ENCODE measurements at places on chromosomes 3 and 15. TPM values are rescaled to one million over a fixed set of nuclear protein-coding genes. Genes with fewer than 3 reads are reported as not detected.

Gene ADGRG7
- total RNA-seq = not detected

- DNase-seq = no peak
These were observed 690.1 kb upstream of the BCHE start for GRCh38 chr3:166527325-166527724.

DNA sequence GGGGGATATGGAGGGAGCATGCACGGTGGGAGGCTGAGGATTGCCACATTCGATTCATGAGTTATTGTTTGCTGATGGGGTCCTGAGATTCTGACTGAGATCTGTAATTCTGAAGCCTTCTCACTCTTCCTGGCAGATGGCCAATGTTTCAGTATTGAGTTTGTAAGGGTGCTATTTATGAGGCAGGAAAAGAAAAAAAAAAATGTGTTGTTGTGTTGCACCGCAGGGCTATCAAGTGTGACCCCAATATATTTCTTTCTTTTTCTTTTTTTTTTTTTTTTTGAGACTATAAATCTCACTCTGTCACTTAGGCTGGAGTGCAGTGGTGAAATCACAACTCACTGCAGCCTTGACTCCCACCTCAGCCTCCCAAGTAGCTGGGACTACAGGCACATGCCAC lies 3.2 kb upstream of the SENP2 start:
- no peak for DNase-seq

Gene NAA50
- 47.2 TPM for total RNA-seq

DNA sequence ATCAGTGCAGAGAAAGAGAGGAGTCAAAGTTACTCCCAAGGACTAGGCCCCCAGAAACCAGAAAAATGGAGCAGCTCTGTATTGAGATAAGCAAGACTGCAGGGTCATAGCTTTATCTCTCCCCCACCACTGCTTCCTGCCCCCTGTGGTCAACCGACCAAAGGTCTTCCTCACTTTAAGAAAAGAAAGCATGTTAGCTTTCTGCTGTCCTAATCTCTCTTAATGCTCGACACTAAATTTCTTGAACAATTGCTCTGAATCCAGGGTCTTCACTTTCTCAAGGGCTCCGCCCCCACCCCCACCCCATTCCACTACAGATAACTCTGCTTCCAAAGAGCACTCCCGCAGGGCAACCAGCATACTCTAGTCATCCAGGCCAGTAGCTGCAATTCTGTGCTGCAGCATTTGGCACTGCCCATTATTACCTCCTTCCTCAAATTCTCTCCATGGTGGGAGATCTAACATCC lies 31.9 kb downstream of the TNIK start:
- no peak for DNase-seq

GRCh38 chr3:4251412-4251811 lies 51.8 kb upstream of the SETMAR start:
- DNase-seq = no peak

Gene TUSC7
- not detected for total RNA-seq

DNA sequence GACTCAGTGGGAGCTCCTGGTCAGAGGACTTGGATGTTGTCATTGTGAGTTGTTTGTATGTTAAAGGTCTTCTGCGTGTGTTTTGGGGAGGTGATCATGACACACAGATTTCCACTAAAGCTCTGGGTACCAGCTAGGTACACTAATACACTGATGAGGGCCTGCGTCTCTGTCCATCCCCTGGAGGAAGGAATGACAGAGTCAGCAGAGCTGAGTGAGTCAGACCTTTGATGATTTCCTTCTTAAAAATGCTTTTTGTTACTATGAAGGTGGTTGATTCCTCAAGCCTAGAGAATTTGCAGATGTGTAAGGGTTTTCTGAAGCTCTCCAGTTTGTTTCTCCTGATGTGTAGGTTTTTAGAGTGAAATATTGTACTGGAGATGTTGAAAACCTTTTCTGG lies 424.1 kb upstream of the TPM1 start:
- no peak for DNase-seq

DNA sequence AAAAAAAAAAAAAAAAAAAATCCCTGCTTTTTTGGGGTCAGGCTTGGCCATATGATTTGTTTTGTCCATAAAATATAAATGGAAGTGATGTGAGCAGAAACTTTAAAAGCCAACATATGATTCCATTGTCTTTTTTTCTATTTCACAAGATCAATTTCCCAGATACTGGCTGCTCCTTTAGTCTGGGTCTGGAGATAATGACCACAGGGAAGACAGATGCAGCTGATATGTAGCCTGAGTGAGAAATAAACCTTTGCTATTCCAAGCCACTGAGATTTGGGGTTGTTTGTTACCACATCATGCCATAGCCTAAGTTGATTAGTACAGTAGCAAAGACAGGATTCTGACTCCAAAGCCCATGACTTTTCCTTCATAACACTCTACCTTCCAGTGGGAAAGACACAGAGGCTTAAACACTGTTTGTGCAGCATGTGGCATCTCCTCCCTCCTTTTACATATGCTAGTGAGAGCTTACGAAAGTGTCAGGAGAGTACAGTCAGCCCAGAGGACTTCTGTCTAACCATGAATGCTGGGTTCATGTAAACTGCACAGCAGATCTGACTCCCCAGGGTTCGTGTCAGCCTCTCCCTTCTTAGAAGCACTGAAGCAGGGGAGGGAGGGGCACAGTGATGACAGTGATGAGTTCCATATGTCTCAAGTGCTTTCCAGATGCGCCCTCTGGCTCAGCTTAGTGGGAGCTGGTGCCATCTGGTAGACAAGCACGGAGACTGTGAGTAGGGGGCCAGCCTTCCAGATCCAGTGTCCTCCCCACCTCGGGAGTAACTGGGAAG lies 36.7 kb upstream of the SLC7A14 start:
- DNase-seq = no peak

Gene SPINK8
- total RNA-seq = not detected

Data from G401 (cell line).